ENCODE measurements at places on chromosomes 16 and 17. TPM values are rescaled to one million over a fixed set of nuclear protein-coding genes. Genes with fewer than 3 reads are reported as not detected.
A peak's percentile ranks its signal among the peaks of the same experiment; 100 is the strongest.

Gene BMERB1
- total RNA-seq: 66.0 TPM

Gene CACNG5
- not detected for total RNA-seq

DNA sequence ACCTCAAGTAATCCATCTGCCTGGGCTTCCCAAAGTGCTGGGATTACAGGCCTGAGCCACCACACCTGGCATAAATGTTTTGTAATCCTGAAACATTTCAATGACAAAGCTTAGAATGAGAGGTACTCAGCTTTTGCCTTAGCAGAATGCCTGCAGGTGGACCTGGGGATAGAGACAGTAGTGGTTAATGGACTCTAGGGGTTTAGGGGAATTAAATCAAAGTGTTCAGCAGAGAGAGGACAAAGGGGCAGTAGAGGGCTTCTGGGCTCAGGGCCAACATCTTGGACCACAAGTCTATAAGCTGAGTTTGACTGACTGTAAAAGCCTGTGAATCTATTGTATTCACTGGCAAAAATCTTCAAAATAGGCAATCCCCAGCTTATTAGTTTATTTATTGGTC lies 36.0 kb upstream of the MED13 start:
- DNase-seq: no peak

DNA sequence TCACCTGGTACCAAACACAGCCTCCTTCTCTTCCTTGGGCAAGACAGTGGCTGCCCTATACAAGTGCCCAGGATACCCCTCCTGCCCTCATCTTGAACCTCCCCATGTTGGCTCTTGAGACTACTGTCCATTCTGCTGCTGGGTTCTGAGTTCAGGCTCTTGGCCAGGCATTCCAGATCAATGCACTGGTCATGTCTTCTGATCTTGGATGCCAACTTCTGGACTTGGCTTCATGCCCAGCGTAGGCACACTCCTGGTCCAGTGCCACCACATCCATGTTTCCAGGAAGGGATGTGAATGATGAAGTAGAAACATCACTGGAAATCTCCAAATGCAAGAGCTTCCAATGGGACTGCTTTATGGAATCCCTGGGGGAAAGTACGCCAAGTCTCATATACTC lies 51.5 kb downstream of the DYNLRB2 start:
- DNase-seq: no peak

DNA sequence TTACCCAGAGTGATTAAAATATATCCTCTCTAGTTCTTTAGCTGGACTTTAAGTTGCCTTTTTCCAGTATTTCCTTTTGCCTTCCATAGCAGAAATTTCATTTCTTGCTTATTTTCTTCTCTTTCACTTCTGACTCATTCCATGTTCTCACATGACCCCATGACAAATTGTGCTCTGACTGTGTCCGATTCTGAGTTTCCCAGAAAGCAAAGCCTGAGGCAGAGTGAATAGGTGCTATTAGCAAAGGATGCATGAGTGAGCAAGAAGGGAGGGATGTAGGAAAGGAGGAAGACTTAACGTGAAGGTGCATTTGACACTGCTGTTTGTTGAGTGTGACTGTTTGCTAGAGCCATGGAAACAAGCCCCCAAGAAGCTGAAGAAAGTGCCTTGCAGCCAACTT lies 82.6 kb upstream of the CNTNAP4 start:
- DNase-seq: no peak

- DNase-seq: no peak
Measured at GRCh38 chr17:27106347-27106981, 187.4 kb upstream of the WSB1 start.

- DNase-seq: peak; percentile 38
Measured at GRCh38 chr16:87464691-87465300, 28.0 kb downstream of the ZCCHC14 start.
